Hair follicle dermal papilla cell (primary cell): ENCODE measurements at places on chromosomes 6 and 20. TPM values are rescaled to one million over a fixed set of nuclear protein-coding genes. Genes with fewer than 3 reads are reported as not detected.

Gene SPATA25
- total RNA-seq: 0.97 and 1.8 TPM in 2 replicates

Gene MATN4
- not detected in 2 replicates for total RNA-seq

Gene EDN1
- 5.3 and 7.3 TPM in 2 replicates for total RNA-seq

Gene KLHDC3
- total RNA-seq: 111 and 112 TPM in 2 replicates

Gene CST5
- total RNA-seq: not detected in 2 replicates

Gene RIMS1
- total RNA-seq: 5.4 and 23.4 TPM in 2 replicates

Gene SLC35D3
- not detected in 2 replicates for total RNA-seq

Gene OPN5
- not detected in 2 replicates for total RNA-seq

Gene CUTA
- 84.7 and 114 TPM in 2 replicates for total RNA-seq

Gene KCNK16
- total RNA-seq: not detected in 2 replicates

Gene LKAAEAR1
- not detected in 2 replicates for total RNA-seq

Gene ARHGAP40
- total RNA-seq: not detected in 2 replicates

Gene IDH3B
- total RNA-seq: 57.0 and 66.4 TPM in 2 replicates

Gene RAB44
- total RNA-seq: under 0.01 TPM in 1 of 2 replicates, not detected in the other

Gene C6orf136
- total RNA-seq: 3.3 and 4.2 TPM in 2 replicates

Gene HLA-DMB
- total RNA-seq: 0.49 and 0.65 TPM in 2 replicates

Gene PCED1A
- 37.6 and 38.6 TPM in 2 replicates for total RNA-seq

Gene HTR1E
- total RNA-seq: not detected in 2 replicates

Gene CLPSL1
- total RNA-seq: not detected in 2 replicates

Gene SLC24A3
- 0.49 and 0.73 TPM in 2 replicates for total RNA-seq

Gene CST9
- total RNA-seq: not detected in 2 replicates

Gene TRIM31
- total RNA-seq: not detected in 2 replicates

Gene TFAP2C
- 39.9 and 51.4 TPM in 2 replicates for total RNA-seq

Gene SLC35A1
- total RNA-seq: 11.9 and 13.8 TPM in 2 replicates

Gene FOXS1
- 0.16 TPM in 1 of 2 replicates, not detected in the other for total RNA-seq

Gene PSMG4
- total RNA-seq: 10.3 and 19.5 TPM in 2 replicates

Gene CRISP3
- total RNA-seq: not detected in 2 replicates

Gene CCN6
- total RNA-seq: not detected in 2 replicates

Gene C20orf202
- 0.16 TPM in 1 of 2 replicates, not detected in the other for total RNA-seq

Gene SLC17A9
- total RNA-seq: 11.1 and 13.0 TPM in 2 replicates

Gene TMEM200A
- 21.3 and 27.1 TPM in 2 replicates for total RNA-seq

Gene BTN1A1
- total RNA-seq: not detected in 2 replicates

Gene GPLD1
- 0.32 TPM in 1 of 2 replicates, not detected in the other for total RNA-seq

Gene ENPP4
- 0.36 and 0.97 TPM in 2 replicates for total RNA-seq

Gene COL11A2
- 0.61 and 0.65 TPM in 2 replicates for total RNA-seq

Gene MYL9
- total RNA-seq: 111 and 160 TPM in 2 replicates

Gene PKIG
- total RNA-seq: 176 and 200 TPM in 2 replicates

Gene FYN
- total RNA-seq: 90.9 and 117 TPM in 2 replicates

Gene UBE2J1
- total RNA-seq: 41.2 and 46.6 TPM in 2 replicates

Gene CCHCR1
- total RNA-seq: 15.7 and 17.0 TPM in 2 replicates

Gene RRAGD
- 1.5 and 1.6 TPM in 2 replicates for total RNA-seq

Gene PSORS1C1
- total RNA-seq: 1.6 and 2.7 TPM in 2 replicates

Gene TXNDC5
- total RNA-seq: 435 and 448 TPM in 2 replicates

Gene DDO
- total RNA-seq: 0.16 and 0.24 TPM in 2 replicates
